Tibial nerve (tissue), 4 donors: ENCODE measurements at places on chromosomes 12 and 14. TPM values are rescaled to one million over a fixed set of nuclear protein-coding genes. Genes with fewer than 3 reads are reported as not detected.

DNA sequence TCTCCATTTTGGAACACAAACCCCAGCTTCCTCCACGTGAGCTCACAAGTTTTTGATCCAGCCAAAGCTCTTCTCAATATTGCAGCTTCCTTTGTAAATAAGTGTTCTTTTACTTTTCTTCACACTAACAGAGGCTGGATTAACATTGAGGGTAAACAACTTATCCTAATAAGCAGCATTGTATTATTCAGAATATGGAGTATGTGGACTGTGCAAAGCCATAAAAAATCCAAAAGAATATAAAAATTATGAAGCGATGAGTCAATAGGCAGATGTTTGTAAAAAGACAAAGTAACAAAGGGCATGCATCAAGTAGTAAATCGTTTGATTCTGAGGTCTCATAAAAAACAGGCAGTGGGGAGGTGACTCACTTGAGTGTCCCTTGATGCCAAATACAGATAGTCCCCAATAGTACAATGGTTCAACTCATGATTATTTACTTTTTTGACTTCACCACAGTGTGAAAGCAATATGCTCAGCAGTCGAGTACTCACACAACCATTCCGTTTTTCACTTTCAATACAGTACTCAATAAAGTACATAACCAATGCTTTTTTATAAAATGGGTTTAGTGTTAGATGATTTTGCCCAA lies 23.1 kb upstream of the KCNK10 start:
- H3K36me3 ChIP-seq: no peaks in the 10 kb centered on the region
- no peaks in the 10 kb centered on the region for H3K27me3 ChIP-seq
- no peak for DNase-seq
- no peaks in the 10 kb centered on the region for H3K4me1 ChIP-seq
- no peak overlapping the region for H3K4me3 ChIP-seq

- no peak overlapping the region for H3K27ac ChIP-seq
- DNase-seq: no peak
- H3K36me3 ChIP-seq: peaks cover 20% of the 10 kb centered on the region
- H3K4me1 ChIP-seq: no peaks in the 10 kb centered on the region
- no peak overlapping the region for H3K4me3 ChIP-seq
Observed at GRCh38 chr12:93682846-93683261, 5.7 kb downstream of the CRADD start.

- H3K4me1 ChIP-seq: peaks cover 10% of the 10 kb centered on the region
- no peaks in the 10 kb centered on the region for H3K27me3 ChIP-seq
- H3K4me3 ChIP-seq: no peak overlapping the region
- H3K27ac ChIP-seq: no peak overlapping the region
Observed at GRCh38 chr14:70013271-70013873, 134.2 kb downstream of the SMOC1 start.

GRCh38 chr12:14057895-14058294 lies 76.5 kb upstream of the GRIN2B start:
- H3K4me1 ChIP-seq: no peaks in the 10 kb centered on the region
- no peak overlapping the region for H3K4me3 ChIP-seq
- no peak for DNase-seq
- H3K36me3 ChIP-seq: no peaks in the 10 kb centered on the region
- no peaks in the 10 kb centered on the region for H3K27me3 ChIP-seq

DNA sequence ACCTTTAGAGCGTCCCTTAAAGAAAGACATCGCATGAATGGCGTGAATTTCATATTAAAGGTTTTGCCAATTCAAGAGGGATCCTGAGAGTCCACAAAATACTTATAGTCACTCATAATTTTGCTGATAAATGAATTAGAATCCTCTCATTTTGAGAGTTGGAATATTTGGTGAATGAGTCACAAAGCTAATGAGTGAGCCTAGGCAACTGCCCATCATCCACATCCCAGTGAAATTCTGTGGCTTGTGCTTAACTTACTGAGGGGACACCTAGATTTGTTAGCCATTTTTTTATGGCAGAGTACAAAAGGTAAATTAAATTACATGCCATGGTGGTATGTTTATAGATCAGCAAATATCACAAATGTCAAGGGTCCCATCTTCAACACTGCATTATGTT lies 12.7 kb upstream of the NOXRED1 start:
- no peak overlapping the region for H3K27ac ChIP-seq
- H3K27me3 ChIP-seq: no peaks in the 10 kb centered on the region
- no peak for DNase-seq
- no peaks in the 10 kb centered on the region for H3K4me1 ChIP-seq
- H3K4me3 ChIP-seq: no peak overlapping the region

DNA sequence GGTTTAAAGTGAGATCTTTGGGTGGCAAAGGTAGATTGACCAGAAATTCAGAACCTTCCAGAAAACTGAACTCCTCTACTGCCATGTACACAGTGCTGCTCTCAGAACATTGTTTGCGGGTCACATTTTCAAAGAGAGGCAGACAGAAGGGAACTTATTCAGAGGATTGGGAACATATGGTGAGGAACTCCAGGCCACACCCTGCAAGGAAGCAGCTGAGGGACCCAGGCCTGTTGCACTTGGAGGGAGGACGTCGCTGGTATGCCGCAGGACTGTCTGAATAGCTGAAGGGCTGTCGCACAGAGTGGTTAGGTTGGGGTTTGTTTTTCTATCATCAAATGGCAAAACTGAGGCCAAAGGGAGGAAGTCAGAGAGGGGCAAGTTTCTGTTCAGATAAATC lies 441.1 kb downstream of the DPF3 start:
- H3K4me1 ChIP-seq: no peaks in the 10 kb centered on the region
- H3K36me3 ChIP-seq: no peaks in the 10 kb centered on the region
- H3K27me3 ChIP-seq: no peaks in the 10 kb centered on the region
- no peak for DNase-seq
- no peak overlapping the region for H3K4me3 ChIP-seq

Gene KRT80
- total RNA-seq: not detected
